Activated T-cell treated with anti-CD3 and anti-CD28 coated beads, Interleukin-2, amount 50 U/mL, for 72 hours (primary cell): ENCODE measurements at places on chromosomes 5 and 9. TPM values are rescaled to one million over a fixed set of nuclear protein-coding genes. Genes with fewer than 3 reads are reported as not detected.

- no peak overlapping the region for H3K27ac ChIP-seq
- no peaks in the 10 kb centered on the region for H3K36me3 ChIP-seq
- H3K4me1 ChIP-seq: peaks cover 32% of the 10 kb centered on the region
- H3K4me3 ChIP-seq: no peak overlapping the region
- peaks cover 7% of the 10 kb centered on the region for H3K27me3 ChIP-seq
- DNase-seq: no peak
Measured at GRCh38 chr5:91179018-91179417, 204.1 kb downstream of the ARRDC3 start.

DNA sequence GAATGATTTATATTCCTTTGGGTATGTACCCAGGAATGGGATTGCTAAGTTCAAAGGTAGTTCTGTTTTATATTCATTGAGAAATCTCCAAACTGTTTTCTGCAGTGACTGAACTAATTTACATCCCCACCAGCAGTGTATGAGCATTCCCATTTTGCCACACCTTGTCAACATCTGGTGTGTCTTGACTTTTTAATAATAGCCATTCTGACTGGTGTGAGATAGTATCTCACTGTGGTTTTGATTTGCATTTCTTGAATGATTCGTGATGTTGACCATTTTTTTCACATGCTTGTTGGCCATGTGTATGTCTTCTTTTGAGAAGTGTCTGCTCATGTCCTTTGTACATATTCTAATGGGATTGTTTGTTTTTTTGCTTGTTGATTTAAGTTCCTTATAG lies 421.5 kb downstream of the KIAA0825 start:
- no peak overlapping the region for H3K27ac ChIP-seq
- no peaks in the 10 kb centered on the region for H3K27me3 ChIP-seq
- H3K4me1 ChIP-seq: no peaks in the 10 kb centered on the region
- no peak for DNase-seq
- H3K4me3 ChIP-seq: no peak overlapping the region

GRCh38 chr5:7391215-7391614 lies 4.7 kb upstream of the ADCY2 start:
- no peak for DNase-seq
- no peaks in the 10 kb centered on the region for H3K36me3 ChIP-seq
- peaks cover 13% of the 10 kb centered on the region for H3K27me3 ChIP-seq
- no peak overlapping the region for H3K4me3 ChIP-seq

DNA sequence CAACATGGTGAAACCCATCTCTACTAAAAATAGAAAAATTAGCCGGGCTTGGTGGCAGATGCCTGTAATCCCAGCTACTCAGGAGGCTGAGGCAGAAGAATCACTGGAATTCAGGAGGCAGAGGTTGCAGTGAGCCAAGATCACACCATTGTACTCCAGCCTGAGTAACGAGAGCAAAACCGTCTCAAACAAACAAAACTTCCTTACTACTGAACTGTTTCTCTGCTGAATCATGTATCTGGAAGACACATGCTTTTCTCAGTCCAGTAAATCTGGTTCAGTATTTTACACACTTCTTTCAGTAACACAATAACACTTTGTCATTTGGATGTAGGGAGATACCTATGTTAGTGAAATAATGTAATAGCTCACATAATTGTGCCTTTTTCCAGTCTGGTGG lies 7.9 kb downstream of the TRMT10B start:
- H3K27me3 ChIP-seq: no peaks in the 10 kb centered on the region
- H3K36me3 ChIP-seq: peaks cover 7% of the 10 kb centered on the region
- no peak for DNase-seq

GRCh38 chr9:85425153-85425611 lies 316.6 kb downstream of the AGTPBP1 start:
- peak; percentile 67 for DNase-seq
- H3K4me1 ChIP-seq: peaks cover 11% of the 10 kb centered on the region
- H3K27ac ChIP-seq: no peak overlapping the region
- no peak overlapping the region for H3K4me3 ChIP-seq
- peaks cover 32% of the 10 kb centered on the region for H3K27me3 ChIP-seq

DNA sequence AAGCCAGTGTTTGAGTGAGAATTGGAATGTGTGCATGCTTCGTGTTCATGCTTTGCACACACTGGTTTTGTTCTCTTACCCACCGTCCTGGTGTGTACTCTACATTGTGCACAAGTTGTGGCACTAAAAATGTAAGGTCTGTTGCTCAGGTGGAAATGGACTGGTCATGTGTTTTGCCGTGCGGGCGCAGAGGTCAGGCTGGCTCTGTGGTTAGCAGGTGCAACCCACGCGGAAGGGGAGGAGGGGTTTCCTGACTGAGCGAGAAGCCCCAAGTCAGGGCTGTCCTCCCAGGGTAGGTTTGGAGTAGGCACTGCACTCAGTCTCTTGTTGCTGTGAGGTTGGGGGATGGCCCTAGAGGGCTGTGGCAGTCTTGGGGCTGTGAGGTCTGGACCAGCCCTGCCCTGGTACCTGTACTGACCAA lies 86.6 kb downstream of the EHMT1 start:
- no peaks in the 10 kb centered on the region for H3K27me3 ChIP-seq
- peak; percentile 59 for DNase-seq
- H3K4me3 ChIP-seq: peak overlapping the region; percentile 51
- H3K36me3 ChIP-seq: peaks cover 16% of the 10 kb centered on the region
- no peak overlapping the region for H3K27ac ChIP-seq

DNA sequence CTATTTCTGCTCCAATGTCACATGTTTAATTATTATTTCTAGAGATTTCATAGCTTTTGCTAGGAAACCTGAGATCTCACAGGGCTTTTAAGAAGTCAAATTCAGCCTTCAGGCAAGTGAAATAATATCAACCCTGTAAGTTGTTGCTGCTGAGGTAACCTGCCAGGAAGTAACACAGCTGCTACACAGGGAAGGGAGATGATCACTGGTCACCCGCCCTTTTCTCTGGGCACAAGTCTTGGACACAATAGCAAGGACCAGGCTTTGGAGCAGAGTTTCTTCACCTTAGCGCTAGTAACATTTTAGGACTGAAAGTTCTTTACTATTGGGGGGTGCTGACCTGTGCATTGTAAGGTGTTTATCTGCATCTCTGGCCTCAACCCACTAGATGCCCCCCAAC lies 50.1 kb downstream of the PTTG1 start:
- peak overlapping the region; percentile 86 for H3K4me3 ChIP-seq
- H3K4me1 ChIP-seq: peaks cover 72% of the 10 kb centered on the region
- peaks cover 36% of the 10 kb centered on the region for H3K36me3 ChIP-seq
- H3K27ac ChIP-seq: peak overlapping the region; percentile 92

GRCh38 chr5:115284021-115284420 lies 12.4 kb downstream of the CCDC112 start:
- no peaks in the 10 kb centered on the region for H3K36me3 ChIP-seq
- peaks cover 6% of the 10 kb centered on the region for H3K4me1 ChIP-seq
- no peaks in the 10 kb centered on the region for H3K27me3 ChIP-seq
- DNase-seq: no peak

DNA sequence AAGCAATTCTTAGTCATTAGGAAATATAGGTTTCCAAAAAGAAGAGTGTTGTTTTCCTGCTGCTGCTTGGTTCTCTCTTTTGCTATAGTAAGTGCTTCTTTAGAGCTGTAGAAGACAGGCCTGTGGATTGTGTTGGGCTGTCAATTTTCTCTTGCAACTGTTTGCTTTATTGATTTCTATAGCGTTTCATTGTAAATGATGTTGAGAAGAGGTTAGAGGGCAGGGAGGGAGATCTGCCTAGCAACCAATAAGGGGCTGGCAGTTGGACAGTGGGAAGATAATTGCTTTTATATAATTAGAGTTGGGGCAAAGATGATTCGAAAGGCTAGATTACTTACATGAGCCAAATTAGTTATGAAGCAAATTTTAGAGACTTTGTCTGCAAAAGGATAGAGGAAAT lies 11.1 kb downstream of the UNC13B start:
- no peaks in the 10 kb centered on the region for H3K36me3 ChIP-seq
- no peak for DNase-seq
- no peaks in the 10 kb centered on the region for H3K27me3 ChIP-seq
- no peak overlapping the region for H3K27ac ChIP-seq
- H3K4me1 ChIP-seq: no peaks in the 10 kb centered on the region
- H3K4me3 ChIP-seq: no peak overlapping the region

DNA sequence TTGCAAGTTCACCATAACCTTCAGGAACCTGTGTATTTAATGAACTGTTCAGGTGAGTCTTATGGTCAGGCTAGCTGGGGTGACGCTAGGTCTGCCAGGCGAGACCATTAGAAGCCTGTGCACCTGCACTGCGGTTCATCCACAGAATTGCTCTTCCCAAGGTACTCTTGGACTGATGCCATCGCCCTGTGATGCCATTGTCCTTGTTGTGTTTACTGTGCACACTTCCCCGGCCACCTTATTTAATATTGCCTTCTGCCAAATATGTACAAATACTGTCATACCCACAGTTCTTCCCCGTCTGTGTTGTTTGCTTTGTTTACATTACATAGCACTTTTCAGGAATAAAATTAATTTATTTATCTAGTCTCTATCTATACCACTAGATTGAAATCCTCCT lies 66.3 kb downstream of the RCL1 start:
- H3K27me3 ChIP-seq: no peaks in the 10 kb centered on the region
- peaks cover 20% of the 10 kb centered on the region for H3K4me1 ChIP-seq
- DNase-seq: no peak
- no peak overlapping the region for H3K4me3 ChIP-seq
- H3K36me3 ChIP-seq: peaks cover 18% of the 10 kb centered on the region

GRCh38 chr5:17441351-17441750 lies 56.7 kb upstream of the TAF11L2 start:
- DNase-seq: no peak
- no peak overlapping the region for H3K27ac ChIP-seq
- no peaks in the 10 kb centered on the region for H3K4me1 ChIP-seq
- no peak overlapping the region for H3K4me3 ChIP-seq

- peak overlapping the region; percentile 96 for H3K27ac ChIP-seq
- H3K36me3 ChIP-seq: no peaks in the 10 kb centered on the region
- peaks cover 59% of the 10 kb centered on the region for H3K4me1 ChIP-seq
- no peaks in the 10 kb centered on the region for H3K27me3 ChIP-seq
Measured at GRCh38 chr9:91162784-91163443, 198.8 kb downstream of the AUH start.

DNA sequence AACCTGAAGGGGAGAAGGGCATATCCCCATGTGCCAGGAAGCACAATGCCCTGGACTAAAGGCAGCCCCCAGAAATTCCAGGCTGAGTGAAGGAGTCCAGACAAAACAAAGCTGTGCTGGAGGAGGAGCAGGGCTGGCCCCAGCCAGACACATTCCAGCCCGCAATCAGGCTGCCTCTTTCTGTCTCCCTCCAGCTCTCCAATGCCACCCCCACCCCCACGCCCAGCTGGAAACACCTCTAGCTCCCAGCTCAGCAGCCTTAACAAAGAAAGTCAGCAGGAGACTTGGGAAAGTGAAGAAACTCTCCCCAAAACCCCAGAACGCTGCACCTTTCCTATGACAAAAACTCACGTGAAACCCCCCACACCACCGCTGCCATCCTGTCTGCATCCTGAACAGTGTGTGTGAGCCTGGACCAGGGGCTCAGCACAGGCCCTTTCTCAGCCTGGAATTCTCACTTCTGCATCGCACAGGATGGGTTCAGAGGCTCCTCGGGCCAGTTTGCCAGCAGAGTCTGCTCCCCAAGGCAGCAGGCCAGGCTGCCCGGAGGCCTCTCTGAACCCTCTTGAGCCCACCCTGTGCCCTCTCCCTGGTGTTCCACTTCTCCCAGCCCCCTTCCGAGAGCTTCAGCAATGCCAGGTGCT lies 96.2 kb upstream of the ICE1 start:
- peaks cover 4% of the 10 kb centered on the region for H3K36me3 ChIP-seq
- no peak for DNase-seq
- no peak overlapping the region for H3K4me3 ChIP-seq
- H3K27ac ChIP-seq: no peak overlapping the region
- no peaks in the 10 kb centered on the region for H3K27me3 ChIP-seq
- no peaks in the 10 kb centered on the region for H3K4me1 ChIP-seq

The ESM1 gene
- total RNA-seq: 0.23 TPM

The HSPB3 gene
- not detected for total RNA-seq

The PCDHA13 gene
- total RNA-seq: not detected

The SPINK4 gene
- total RNA-seq: not detected

The ADCY2 gene
- not detected for total RNA-seq

The CNTNAP3B gene
- total RNA-seq: not detected

The BARHL1 gene
- total RNA-seq: not detected
